ENCODE measurements at places on chromosomes 3 and 15.
A peak's percentile ranks its signal among the peaks of the same experiment; 100 is the strongest.

DNA sequence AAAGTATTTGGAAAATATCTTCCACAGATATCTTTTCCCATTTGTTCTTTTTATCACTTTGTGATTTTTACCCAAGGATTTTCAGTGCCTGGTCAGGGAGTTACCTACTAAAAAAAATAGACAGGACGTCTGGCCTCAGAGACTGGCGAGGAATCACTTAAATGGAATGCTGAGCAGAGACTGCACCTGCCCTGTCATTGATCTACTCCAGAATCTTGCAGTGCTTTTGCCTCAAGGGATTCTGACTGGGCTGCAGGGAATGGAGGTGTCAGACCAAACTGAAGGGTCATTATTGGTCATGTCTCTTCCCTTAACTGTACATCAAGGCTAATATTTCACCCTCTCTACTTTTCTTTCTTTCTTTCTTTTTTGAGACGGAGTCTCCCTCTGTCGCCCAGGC lies 12.1 kb upstream of the RYR3 start:
- no peak for DNase-seq

- no peak for DNase-seq
These were observed 22.1 kb upstream of the POLG start for GRCh38 chr15:89356634-89357298.

DNA sequence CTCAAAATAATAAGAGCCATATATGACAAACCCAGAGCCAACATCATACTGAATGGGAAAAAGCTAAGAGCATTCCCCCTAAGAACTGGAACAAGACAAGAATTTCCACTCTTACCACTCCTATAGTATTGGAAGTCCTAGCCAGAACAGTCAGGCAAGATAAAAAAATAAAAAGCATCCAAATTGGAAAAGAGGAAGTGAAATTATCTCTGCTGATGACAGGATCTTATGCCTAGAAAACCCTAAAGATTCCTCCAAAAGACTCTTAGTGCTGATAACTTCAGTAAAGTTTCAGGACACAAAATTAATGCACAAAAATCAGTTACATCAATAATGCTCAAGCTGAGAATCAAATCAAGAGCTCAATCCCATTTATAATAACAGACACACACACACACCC lies 45.9 kb upstream of the SLC2A2 start:
- no peak for DNase-seq

- DNase-seq = peak; percentile 73
These were observed 26.4 kb downstream of the FAH start for GRCh38 chr15:80179025-80179759.

- no peak for DNase-seq
These were observed 18.7 kb upstream of the ALDH1A3 start for GRCh38 chr15:100860829-100861510.

- DNase-seq = no peak
These were observed 244.5 kb upstream of the SUCLG2 start for GRCh38 chr3:67898916-67899315.

DNA sequence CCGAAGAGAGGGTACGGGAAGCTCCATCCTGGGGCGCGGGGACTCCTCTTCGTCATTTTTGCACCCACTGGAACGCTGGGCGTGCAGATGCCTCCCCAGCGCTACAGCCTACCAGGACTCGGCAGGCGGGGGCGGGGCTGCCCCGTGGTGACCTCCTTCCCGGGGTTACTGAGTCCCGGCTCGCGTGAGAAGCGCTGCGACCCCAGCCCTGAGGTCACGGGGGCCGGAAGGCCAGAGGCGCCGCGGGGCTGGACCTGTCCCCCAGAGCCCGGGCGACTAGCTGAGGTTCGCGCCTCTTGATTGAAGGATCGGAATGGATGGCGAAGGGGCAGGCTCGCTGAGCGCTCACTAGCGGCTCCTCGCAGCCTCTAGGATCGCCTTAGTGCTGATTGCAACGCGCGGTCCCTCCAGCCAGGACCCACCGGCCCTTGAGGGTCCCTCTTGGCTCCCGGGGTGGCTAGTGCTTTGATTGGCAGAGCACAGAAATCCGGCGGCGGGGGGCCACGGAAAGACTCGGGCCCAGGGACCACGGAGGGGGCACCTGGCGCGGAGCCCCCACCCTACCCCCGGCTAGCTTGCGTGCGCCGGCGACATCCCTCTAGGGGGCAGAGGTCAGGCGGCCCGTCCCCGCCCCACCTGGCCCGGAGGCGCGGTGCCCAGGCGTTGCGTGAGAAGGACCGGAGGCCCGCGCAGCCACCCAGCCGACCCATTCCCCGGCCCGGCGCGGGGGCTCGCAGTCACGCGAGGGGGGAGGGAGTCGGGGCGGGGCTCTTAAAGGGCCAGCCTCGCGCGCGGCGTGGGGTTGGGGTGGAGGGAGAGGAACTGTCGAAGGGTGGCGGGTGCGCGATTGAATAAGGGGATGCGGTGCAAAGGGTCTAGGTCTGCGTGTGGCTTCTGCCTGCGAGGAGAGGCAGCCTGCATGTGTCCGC lies 781 bp upstream of the CYP1A1 start:
- no peak for DNase-seq

DNA sequence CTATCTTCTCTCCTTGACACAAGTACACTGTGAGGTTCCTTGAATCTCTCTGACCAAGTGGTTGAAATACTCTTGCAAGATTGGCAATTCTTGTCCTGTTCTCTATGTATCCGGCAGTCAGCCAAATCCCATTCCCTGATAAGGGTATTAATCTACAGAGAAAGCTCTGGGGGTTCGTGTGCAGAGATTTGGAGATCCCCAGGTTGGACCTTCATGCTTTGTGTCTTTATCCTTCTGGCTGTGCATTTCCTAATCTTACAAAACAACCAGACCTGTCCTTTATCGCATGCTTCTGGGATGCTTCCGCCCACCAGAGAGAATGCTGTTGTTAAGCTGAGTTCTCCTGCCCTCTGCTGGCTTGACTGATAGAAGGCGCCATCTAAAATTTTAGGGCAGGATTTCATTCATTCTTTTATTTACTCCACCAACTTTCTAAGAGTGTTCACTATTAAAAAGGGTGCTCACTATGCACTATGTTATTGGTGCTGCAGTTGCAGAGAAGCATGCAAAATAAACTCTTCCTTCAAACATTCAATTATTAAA lies 8.6 kb upstream of the SST start:
- peak; percentile 42 for DNase-seq

DNA sequence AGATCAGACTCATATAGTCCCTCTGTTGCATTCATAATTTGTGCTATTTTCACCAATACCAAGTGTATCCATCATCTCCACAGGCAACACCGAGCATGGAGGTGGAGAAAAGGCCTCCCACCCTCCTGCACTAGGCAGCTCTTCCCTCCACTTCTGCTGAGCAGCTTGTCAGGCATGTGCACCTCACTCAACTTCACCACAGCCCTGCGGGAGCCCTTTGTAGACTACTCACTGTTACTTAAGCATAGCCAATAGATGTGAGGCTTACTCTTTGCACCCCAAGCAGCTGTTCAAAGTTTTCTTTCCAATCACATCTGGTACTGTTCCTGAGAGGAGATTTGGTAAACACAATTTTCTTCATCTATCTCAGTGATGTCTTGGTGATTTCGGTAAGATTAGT lies 16.9 kb upstream of the GUCA1C start:
- DNase-seq = no peak

DNA sequence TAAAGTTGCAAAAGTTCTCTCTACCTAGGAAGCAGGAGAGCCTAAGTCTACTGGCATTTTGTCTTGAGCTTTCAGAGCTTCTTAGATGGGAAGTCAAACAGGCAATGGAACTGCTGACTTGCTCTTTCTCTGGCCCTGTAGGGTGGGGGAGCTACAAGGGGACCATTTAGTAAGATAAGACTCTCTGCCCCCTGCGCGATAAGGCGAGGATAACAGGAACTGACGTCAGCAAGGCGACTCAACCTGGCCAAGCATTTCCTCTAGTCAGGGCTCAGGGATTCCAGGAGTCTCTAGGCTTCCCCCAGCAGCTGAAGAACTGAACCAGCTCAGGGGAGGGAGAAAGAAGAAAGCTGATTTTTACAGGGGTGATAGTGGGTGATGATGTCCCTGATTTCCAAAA lies 5.8 kb downstream of the RARB start:
- DNase-seq = no peak

DNA sequence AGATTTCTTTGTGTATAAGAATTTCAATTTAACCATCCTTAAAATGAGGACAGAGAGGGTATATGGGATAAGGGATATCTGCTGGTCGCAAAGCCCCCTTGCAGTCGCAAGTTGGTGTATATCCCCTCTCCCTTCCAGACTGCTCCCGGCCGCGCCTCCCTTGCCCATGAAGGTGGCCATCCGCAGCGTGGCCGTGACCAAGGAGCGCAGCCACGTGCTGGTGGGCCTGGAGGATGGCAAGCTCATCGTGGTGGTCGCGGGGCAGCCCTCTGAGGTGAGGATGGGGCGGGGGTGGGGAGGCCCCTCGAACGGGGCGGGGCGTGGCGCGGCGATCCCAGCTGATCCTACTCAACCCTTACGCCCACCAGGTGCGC lies 29.4 kb downstream of the NBEAL2 start:
- no peak for DNase-seq

DNA sequence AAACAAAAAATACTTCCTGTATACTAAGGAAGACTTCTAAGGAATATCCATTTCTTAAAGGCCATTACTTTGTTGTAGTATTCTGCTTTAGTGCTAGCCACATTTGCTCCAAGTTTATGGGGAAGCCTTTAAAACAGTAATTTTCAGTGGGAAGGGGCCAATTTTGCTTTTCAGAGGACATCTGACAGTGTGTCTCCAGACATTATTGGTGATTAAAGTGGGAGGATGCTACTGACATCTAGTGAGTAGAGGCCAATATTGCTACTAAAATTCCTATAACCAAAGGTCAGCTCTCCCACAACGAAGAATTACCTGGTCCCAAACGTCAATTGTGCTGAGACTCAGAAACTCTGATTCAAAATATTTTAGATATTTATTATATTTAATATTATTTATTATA lies 24.8 kb downstream of the SLC28A2 start:
- DNase-seq = peak; percentile 15

- no peak for DNase-seq
These were observed 30.9 kb downstream of the HES1 start for GRCh38 chr3:194166682-194167479.
